ENCODE measurements at places on chromosomes 16 and 17.

DNA sequence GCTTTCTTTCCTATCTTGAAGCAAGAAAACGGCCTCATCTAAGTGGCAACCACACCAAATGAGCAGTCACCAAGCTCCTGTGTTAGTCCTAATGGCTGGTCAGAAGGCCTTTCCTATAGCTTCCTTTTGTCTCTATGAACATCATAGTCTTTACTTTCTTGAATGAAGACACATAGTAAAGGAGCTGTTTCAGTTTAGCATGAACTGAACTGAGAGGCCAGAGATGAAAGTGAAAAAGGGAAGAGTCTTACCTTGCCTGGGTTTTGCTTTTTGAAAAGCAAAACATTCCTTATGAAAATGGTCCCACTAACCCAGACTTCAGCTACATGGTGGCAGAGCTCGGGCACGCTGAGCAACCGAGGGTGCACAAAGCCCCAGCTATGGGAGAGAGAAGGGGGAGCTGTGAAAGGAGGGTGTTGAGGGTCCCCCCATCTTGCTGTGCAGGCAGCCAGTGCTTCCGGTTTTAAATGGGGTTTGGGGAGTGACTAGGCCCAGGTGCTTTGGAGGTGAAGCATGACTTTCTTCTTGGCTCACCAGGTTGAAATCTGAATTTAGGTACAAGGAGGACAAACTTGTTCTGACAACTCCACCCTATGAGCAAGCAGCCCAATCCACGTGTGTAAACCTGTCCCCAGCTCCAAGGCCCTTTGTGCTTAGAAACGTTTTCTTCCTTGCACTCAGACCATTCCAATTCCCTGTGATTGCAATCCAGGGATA lies 9.1 kb upstream of the PSMC3IP start:
- DNase-seq = no peak

DNA sequence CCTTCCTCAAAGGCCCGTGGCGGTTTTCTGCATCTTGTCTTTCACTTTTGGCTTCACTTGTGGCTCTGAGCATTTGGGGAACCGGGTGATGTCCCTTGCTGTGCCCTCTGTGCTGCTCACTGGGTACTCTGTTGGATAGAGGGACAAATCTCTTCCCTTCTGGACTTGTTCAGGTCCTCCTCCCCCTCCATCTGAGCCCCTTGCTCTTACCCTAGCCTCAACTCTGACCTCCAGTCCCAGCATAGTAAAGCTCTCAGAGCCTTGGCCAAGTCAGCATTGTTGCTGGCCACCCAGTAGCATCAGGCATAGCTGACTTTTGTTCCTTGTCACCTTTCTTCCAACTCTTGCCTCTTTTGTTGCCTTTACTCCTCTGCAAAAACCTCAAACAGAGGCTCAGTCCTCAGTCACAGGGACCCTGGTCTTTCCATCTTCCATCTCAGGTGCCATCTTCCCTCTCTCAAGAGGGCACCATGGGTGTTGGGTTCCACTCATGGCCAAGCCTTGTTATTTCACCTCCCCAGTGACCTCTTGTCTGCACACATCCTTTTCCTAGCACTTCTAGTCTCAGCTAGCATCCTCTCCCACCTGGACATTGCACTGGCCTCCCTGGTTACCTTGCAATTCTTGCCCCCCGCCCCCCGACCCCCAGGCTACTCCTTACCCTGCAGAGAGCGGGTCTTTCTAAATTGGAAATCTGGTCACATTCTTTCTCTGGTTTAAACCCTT lies 393 bp upstream of the PSMB10 start:
- DNase-seq = no peak

DNA sequence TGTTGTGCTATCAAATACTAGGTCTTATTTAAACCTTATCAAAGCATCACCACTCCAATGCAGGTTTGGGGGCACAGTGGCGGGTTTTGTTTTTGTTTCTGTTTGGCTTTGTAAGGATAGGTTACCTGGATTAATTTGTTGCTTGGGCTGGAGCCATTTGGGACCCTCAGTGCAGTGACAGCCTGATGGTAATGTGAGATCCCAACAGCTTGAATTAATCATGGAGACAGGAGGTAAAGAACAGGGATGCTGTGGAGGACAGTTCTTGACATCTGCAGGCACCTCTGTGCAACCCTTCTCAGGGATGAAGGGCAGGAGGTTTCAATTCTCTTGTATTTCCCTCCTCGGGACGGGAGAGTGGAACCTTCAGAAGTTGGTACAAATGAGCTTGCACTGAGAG lies 40.5 kb downstream of the SHISA9 start:
- peak; percentile 60 for DNase-seq

GRCh38 chr17:78779850-78780249 lies 2.2 kb downstream of the CYTH1 start:
- DNase-seq = peak; percentile 81

DNA sequence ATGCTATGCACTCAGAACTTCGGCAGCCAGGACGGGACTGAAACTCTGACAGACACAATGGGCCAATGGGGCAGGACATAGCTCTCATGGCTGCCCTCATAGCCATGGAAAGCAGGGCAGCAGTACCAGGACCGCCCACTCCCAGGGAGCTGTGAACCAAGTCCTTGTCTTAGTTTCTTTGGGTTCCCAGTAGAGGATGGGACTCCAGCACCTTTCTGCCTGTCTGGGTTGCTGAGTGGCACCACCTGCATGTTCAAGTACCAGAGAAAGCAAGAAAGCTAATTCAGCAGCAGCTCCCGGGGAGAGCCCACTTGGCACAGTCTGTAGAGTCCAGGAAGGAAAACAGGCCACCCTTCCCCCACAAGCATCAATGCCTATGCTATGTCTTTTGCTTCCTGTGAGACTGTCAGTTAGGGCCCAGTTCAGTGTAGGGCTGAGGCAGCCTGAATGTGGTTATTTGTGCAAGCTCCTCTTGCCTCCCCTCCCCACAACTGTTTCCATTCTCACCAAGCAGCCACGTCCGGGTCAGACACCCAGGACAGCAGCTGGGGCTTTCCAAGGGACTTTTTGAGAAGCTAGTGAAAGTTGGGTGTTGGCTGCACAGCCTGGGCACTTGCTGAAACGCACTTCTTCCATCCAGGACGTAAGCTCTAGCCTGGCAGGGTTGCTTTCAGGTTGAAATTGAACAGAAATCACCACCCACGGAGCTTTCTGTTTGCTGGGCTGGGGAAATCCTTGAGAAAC lies 7.8 kb downstream of the SUPT4H1 start:
- no peak for DNase-seq

DNA sequence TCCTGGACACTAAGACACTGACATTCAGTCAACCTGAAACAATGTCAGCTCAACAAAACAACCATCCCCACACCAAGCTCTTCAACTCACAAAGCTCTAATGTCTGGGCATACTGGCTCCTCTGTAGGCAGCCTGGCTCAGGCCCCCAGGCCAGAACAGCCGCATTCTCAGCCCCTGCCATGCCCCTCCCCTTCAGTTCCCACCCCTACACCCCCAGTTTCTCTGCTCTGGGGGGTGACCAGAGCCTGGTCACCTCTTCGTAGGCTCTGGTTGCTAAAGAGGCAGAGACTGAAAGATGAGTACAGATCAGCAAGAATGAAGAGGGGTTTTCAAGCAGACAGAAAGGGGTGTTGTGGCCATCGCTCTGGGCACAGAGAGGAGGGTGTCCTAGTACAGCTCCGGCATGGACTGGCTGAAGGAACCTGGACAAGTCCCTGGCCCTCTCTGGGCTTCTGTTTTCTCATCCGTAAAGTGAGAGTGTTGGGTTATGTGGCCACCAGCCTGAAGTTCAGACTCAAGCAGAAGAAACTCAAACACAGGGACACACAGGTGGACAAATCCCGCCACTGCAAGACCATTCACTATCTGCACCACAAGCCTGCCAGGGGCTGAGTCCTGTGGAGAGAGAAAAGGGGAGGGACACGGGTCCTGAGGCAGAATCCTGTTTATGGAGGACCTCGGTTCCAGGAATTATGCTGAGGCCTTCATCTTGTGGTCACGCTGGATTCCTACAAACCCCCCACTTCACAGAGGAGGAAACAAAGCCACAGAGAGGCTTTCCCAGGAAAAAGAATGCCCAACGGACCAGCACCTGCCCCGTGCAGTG lies 987 bp upstream of the SLC4A1 start:
- no peak for DNase-seq

GRCh38 chr17:40509626-40510327 lies 8.4 kb upstream of the TNS4 start:
- no peak for DNase-seq

- DNase-seq = peak; percentile 46
Measured at GRCh38 chr17:40321524-40321929, 12.5 kb downstream of the RARA start.

GRCh38 chr17:7122381-7122780 lies 7.8 kb upstream of the ASGR2 start:
- no peak for DNase-seq

DNA sequence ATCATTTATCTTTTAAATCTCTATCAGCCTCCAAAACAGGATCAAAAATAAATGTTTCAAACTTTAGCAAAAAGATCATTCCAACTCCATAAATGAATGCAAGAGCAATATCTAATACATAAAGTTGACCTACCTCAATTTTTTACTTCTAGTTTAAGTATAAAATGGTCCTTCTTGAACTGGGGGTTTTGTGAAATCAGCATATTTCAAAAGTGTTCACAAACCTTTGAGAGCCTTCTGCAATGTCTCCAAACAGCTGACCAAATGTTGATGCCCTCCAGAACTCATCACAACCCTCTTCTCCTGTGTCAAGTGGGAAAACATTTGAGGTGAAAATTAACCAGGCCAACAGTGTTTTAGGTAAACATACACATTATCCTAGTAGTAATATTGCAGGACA lies 7.7 kb downstream of the MED1 start:
- DNase-seq = no peak

DNA sequence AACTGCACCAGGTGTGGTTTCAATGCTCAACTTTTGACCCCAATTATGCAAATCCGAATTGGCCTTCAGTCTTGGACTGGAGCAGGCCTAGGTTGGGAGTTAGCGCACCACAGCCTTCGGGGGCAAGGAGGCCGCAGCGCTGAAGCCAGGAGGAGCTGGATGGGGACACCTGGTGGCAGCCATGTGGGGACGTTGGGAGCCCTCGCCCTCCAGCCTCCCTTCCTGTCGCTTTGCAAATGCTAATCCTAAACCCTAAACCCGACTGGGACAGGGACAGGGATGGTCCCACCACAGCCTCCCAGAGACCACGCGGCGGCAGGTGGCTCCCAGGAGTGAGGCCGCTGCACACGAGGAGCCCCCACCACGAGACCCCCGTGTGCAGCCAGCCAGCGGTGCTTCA lies 58.7 kb downstream of the KLHDC4 start:
- no peak for DNase-seq

- DNase-seq = peak; percentile 35
Measured at GRCh38 chr16:48383877-48384519, 1.2 kb downstream of the SIAH1 start.

DNA sequence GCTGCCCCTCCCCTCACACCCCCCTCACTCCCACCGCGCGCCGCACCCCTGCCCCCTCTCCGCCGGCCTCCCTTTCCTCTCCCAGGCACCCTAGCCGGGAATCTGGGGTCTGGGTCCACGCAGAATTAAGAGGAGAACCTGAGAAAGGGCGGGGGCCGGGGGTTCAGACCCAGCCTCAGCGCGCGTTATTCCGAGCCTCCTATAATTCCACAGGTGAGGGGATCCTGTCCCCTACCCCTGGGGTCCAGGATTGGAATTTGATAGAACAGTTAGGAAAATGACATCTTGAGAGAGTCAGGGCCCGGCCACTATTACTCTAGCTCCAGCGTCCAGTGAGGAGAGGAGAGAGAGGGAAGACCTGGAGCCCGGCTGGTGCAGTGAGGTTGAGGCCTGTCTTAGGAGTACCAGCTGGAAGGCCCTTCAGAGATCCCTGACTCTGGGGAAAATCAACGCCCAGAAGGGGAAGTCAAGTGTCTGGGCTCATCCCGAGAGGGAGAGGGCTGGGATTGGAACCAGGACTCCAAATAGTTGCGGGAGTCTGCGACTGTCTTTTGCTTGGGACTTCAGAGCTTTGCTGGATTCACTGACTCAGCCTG lies 17.3 kb downstream of the GRB7 start:
- peak; percentile 78 for DNase-seq

DNA sequence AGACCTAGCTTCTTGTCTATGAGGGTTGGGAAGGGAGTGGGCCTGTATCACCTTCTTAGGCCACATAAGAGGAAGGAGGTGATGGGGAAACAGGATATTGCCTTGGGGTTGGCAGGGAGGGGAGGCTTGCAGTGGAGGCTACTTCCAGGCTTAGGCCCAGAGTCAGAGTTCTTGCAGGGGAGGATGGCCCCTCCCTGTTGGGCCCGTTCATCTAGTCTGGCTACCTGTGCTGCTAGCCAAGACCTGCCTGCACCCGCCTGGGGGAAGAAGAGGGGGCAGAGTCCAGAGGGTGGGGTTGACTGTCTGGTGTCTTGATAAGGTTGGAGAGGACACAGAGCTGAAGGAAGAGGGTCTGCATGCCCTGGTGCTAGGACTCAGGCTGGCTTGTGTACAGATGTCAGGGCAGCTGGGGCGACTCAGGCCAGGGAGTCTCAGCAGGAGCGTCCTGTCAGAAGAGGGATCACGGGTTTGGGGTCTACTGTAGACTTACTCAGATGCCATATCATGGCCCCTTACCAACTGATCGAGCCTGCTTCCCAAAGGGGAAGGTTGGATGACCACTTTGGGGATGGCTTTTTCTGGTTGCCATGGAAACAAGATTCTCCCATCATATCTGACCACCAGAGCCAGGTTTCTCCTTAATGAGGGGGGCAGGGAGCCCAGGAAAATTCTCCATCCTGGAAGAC lies 5.3 kb downstream of the KDM6B start:
- no peak for DNase-seq

All from NCI-H524 (cell line).